ENCODE measurements at places on chromosomes 4 and X.

GRCh38 chrX:3787856-3788255, 74.4 kb upstream of the PRKX start:
- no peak for DNase-seq

GRCh38 chr4:95129821-95130311, 372.1 kb downstream of the BMPR1B start:
- no peak for DNase-seq

GRCh38 chrX:129843209-129843458, 552 bp downstream of the ZDHHC9 start:
- no peak for DNase-seq

DNA sequence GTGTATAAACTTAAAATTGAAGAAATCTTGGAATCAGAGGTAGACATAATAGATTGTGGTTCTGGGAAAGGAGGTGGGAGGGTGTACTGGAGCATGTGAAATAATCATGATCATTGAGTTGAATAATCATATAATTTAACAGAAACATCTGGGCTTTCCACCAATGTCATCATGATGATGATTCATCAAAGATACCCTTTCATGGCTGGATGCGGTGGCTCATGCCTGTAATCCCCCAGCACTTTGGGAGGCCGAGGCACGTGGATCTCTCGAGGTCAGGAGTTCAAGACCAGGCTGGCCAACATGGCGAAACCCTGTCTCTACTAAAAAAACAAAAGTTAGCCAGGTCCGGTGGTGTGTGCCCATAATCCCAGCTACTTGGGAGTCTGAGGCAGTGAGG, 6.7 kb upstream of the RUFY3 start:
- peak; percentile 36 for DNase-seq

GRCh38 chr4:123876671-123877101, 480.1 kb downstream of the SPRY1 start:
- no peak for DNase-seq

DNA sequence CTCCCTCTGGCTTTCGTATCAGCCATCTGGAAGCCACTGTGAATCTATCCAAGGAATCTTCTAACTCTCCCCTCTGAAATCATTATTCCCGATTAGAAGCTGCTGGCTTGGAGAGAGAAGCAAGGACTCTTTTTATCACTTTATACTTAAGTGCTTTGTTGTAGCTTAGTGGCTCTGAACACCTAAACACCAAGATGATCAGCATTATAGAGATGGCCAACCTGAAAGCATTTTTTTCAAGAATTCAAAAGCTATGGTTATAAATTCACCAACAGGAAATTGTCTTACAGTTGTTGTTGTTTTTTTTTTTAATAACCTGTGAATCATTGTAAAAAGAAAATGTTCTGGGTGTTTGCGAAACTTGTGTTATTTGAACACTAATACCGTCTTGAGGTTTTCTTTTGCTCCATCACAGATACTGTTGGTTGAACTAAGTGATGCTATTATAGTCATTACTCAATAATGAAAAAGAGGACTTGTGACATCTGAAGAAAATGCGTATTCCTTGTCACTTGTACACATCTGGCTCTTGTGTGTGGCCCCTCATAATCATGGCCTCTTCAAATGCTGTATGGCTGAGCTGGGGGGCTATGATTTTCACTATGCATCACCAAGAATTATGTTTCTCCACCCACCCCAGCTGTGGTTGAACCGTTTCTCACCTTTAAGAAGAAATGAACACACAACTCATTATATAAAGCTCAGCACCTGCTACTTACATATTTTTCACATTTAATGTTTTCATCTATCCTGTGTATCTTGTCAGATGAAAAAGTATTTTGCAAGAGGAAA, 11.8 kb upstream of the SMIM43 start:
- no peak for DNase-seq

GRCh38 chrX:13013363-13014110, 30.9 kb downstream of the FAM9C start:
- peak; percentile 78 for DNase-seq

GRCh38 chr4:75724867-75725724, 719 bp downstream of the USO1 start:
- DNase-seq = peak; percentile 90

- DNase-seq = no peak
Measured at GRCh38 chr4:62226082-62226481, 1026.0 kb downstream of the ADGRL3 start.

GRCh38 chrX:45801554-45801953, 600.9 kb upstream of the DIPK2B start:
- peak; percentile 21 for DNase-seq

DNA sequence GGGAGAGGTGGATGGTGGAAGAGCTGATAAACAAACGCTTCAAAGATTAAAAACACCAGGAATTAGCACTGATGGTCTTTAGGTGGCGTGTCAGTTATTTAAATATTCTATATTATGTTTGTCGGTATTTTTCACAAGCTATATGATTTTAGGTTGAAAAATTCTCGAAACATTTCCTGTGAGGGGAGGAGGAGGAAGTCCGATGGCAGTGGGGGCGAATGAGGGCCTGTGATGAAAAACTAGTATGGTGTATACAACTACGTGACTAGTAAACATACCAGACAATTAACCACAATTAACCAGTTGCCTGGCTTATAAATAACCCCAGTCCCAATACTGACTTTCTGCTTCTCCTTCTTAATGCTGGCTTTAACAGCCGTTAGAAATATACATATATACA, 595 bp upstream of the NAP1L2 start:
- DNase-seq = no peak

GRCh38 chrX:118496763-118497079, 1.1 kb downstream of the DOCK11 start:
- DNase-seq = no peak

- no peak for DNase-seq
Measured at GRCh38 chr4:48248559-48248953, 21.1 kb downstream of the TEC start.

DNA sequence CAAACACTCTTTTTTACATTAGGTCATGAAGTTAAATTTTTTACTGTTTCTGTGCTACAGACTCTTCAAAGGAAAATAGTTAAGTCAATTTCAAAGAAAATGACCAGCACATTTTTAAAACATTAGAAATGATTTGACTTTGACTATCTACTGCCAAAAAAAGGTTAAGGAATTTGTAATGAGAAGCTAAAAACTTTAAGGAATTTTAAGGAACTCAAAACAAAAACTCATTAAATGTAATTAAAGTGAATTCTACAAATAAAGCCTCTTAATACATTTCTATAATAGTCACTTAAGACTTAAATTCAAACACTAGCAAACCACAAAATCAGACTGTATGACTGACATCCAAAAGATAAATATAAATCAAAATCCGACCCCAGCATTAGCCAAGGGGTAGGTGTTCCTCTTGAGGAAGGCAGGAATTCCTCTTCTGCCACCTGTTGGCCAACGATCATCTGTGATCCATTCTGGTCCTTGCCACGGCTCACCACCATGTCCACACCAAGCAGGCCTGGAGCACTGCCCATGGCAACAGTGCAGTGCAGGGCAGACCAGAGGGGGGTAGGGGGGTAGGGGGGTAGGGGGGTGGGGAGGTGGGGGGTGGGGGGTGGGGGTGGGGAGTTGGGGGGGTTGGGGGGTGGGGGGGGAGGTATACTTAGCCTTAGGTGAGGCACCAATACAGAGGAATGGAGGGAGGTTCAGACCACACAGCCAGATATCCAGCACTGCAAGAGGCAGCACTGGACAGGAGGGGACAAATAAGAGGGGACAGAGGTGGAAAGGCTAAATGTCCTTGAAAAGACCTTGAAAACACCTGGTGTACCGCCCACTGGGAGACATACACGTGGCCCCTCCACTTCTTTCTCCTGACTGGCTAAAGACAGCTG, 287.4 kb downstream of the CHIC1 start:
- peak; percentile 20 for DNase-seq

DNA sequence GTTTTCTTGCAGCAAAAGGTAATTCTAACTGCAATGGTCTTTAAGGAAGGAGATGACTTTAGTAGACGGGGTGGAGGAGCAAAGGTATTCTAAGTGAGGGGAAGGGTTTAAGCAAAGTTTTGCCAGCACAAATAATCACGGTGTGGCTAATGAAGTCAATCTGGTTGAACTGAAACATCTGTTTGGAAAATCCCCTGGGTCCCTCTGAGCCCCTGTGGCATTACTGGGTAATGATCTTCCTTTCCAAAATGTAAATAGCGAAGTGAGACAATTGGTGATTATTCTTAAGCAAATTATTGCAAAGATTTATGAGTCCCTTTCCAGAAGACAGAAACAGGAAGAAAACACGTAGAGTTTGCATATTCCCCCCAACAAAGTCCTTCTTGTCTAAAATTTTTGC, 47.2 kb downstream of the FGFBP1 start:
- peak; percentile 45 for DNase-seq

DNA sequence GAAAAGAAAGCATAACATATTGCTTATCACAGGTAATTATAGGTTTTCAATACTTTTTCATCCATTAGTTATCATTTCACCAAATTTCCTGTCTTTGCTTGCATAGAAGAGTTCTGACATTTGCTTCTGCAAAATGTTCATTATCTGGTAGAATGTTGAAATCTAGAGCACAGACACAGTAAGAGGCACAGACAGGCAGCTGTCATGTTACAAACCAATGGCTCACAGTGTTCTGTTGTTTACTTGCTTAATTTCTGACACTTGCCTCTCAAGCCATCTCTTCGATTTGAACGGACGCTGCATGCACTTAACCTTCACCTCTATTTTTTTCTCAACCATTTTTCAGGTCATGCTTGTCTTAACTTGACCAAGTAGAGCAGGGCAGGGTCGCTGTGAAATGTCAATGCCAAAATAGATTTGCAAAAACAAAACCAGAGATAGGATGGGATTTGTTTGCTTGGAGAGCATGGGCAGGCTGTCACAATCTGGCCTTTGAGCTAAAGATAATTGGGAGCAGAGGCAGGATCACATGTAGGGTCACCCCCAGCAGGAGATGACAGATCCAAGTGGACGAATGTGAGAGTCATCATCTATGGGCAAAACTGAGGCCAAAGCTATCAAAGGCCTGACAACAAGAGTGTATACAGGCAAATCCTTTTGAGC, 292.3 kb downstream of the SMARCA1 start:
- DNase-seq = no peak

DNA sequence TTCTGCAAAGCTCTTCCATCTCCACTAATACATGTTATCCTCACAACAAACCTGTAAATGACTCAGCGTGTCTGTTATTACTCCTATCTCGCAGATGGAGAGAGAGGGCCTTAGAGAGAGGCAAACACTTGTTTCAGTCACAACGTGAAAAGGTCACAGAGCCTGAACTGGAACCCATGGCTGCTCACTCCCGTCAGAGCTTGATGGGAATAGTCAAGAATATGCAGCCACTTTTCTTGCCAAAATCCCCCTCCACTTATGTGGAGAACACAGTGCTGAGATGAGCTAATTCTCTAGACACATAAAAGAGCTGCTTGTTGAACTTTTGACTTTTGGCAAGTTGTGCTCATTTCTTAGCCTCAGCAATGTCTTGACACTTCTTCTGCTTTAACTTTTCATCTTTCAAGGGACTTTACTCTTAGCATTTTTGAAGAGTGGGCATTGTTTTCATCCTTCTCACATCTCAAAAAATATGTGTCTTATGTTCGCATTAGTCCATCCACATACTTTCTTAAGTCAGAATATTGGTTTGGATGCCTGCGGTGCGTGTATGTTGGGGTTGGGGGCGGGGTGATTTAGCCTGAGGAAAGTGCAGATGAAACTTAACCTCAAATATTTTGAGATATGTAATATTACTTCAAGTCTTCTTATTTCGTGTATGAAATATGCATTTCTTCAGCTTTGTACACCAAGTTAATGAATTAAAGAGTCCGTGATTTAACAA, 69.2 kb downstream of the SYNPO2 start:
- no peak for DNase-seq

DNA sequence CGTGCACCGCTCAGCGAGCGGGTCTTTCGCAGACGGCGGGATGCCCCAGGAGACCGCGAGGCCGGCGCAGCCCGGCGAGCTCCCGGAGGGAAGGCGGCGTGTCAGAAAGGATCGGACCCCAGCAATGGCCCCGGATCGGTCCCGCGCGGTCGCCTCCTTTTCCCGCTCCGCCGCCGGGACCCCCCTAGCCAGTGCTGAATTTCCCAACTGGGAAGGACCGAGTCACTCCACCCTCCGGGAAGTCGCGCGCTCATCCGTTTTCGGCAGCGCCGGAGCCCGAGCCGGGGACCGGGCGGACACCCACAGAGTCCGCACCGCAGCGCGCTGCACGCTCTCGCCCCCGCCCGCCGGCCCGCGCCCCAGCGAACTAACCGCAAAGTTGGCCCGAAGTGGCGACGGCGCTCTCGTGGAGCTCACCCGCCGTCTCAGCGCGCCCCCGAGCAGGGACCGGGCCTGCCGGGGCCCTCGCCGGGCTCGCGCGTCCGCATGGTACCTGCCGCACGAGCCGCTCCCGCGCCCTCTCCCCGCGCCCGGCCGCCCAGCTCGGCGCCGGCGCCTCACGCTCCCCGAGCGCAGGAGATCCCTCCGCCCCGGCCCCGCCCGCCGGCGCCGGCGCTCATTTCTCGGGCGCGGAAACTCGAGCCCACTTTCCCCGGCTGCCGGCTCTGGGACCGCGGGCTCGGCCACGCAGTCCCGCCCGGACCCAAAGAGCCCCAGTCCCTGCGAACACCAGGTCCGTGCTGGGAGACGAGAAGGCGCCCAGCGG, at the start of gene FAT1:
Gene FAT1 (minus strand): TSS at position 565 of the 766 bp plus-strand sequence. CDS start 14,029 bp downstream, outside the sequence.
- no peak for DNase-seq

DNA sequence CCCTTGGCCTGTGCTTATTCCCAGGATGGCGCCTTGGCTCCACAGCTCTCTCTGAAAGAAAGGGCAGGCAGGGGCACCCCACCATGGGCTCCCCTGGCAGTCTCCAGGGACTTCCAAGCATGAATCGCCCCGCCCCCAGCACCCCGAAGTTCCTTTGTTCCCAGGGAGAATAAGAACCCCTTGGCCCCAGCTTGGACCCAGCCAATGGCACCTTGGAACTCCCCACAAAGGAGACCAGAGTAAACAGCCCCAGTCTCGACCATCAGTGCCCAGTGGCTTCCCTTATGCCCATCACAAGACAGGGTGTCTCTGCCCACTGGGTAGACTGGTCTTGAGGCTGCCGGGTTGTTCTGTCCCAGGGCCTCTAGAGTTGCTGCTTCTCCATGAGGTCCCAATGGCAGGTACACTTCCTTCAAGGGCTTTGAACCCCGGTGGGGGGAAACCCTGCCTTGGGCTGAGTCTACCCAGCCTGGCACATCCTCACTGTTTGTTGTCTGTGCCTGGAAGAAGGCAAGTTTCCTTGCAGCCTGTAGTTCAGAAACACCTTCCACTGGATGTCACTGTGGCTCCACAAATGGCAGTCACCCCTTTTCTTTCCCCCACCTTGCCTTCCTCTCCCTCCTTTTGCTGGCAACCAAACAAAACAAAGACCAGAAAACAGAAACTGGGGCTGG, 30.8 kb downstream of the NBDY start:
- no peak for DNase-seq

Measured in GM12865 (cell line).